ENCODE measurements at places on chromosomes 2 and 18. TPM values are rescaled to one million over a fixed set of nuclear protein-coding genes. Genes with fewer than 3 reads are reported as not detected.

DNA sequence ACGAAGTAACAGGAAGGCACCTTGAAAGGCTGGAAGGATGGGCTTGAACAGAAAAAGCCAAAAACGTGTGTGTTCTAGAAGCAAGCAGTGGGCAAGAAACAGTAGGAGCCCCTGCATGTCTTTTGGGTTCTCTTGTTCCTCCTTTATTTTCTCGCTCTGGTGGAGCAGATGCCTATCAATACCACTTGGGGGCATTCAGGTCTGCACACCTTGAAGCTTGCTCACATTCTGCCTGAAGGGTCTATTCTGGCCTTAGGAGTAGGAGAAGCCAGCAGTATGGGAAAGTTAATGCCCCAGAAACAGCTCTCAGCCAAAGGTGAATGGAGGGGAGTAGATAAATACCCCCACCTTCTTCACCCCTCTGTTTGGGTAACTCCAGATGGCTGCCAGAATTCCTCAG is 204.5 kb downstream of the TXNL1 start:
- no peak for DNase-seq

- DNase-seq, result no peak
Measured at GRCh38 chr18:7598167-7599047, 31.3 kb downstream of the PTPRM start.

GRCh38 chr18:6521803-6522418 is 107.2 kb upstream of the L3MBTL4 start:
- peak; percentile 50 for DNase-seq

GRCh38 chr2:127591221-127591923 is 54.6 kb upstream of the GPR17 start:
- peak; percentile 84 for DNase-seq

- DNase-seq, result no peak
Measured at GRCh38 chr2:230737791-230738226, 25.2 kb downstream of the CAB39 start.

- DNase-seq, result no peak
Measured at GRCh38 chr2:212901604-212902275, 249.7 kb downstream of the IKZF2 start.

- no peak for DNase-seq
Measured at GRCh38 chr2:231347081-231347480, 48.4 kb upstream of the B3GNT7 start.

GRCh38 chr2:98895901-98896300 is 40.1 kb downstream of the CRACDL start:
- DNase-seq, result no peak

GRCh38 chr2:98091738-98092137 is 4.8 kb downstream of the VWA3B start:
- no peak for DNase-seq

GRCh38 chr18:67475673-67476072 is 40.8 kb downstream of the DSEL start:
- DNase-seq, result no peak

- no peak for DNase-seq
Measured at GRCh38 chr2:38744399-38744780, 6.8 kb downstream of the SRSF7 start.

DNA sequence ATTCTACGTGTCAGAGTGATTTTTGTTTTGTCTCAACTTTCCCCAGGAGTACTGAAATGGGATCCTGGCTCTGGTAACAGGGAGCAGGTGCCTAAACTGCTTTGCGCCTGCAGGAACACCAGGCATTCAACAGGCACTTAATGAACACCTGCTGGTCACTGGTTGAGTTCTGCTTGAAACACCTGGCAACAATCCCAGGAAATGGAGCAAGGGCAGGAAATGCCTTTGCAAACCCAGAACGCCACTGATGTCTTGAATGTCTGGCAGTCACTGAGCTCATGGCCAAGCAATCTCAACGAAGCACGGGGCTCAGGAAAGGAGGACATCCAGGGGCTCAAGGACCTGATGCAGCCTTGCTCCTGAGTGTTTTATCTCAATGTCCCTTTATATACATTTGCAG is 360.0 kb upstream of the RAB6C start:
- no peak for DNase-seq

DNA sequence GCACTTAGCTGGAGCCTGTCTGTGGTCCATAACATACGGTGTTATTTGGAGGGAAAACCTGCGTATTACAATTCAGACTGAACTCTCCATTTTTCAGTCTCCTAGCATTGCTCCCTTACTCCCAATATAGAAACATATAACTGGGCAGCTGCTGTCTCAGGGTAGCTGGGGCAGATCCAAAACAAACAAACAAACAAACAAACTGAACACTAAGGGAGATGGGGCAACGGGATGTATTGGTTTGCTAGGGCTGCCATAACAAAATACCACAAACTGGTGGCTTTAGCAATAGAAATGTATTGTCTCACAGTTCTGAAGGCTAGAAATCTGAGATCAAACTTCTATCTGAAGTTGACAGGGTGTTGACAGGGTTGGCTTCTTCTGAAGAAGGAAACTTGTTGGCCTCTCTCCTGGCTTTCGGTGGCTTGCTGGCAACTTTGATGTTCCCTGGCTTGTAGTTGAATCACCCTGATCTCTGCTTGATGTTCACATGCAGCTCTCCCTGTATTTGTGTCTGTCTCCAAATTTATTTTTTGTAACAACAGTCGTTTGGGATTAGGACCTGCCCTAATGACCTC is 329.3 kb upstream of the ZNF804A start:
- DNase-seq, result no peak

- peak; percentile 85 for DNase-seq
Measured at GRCh38 chr2:61793389-61793836, 60.4 kb downstream of the FAM161A start.

DNA sequence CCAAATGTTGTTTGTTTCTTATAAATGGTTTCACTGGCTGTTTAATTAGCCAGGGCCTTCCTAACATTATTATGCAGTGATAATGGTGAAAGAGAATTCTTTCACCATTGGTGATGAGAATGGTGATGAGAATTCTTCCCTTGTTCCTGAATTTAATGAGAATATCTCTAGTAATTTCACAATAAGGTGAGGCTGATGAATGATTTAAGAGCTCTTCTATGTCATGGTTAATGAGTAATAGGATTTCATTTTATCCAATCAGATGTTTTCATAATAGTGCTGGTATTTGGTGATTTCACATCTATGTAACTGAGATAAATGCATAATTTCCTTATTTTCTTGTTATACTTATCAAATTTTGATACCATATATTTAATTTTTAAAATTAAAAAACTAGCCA is 535.7 kb upstream of the ZEB2 start:
- no peak for DNase-seq

GRCh38 chr2:27681841-27682240 is 18.2 kb downstream of the SLC4A1AP start:
- DNase-seq, result peak; percentile 20

DNA sequence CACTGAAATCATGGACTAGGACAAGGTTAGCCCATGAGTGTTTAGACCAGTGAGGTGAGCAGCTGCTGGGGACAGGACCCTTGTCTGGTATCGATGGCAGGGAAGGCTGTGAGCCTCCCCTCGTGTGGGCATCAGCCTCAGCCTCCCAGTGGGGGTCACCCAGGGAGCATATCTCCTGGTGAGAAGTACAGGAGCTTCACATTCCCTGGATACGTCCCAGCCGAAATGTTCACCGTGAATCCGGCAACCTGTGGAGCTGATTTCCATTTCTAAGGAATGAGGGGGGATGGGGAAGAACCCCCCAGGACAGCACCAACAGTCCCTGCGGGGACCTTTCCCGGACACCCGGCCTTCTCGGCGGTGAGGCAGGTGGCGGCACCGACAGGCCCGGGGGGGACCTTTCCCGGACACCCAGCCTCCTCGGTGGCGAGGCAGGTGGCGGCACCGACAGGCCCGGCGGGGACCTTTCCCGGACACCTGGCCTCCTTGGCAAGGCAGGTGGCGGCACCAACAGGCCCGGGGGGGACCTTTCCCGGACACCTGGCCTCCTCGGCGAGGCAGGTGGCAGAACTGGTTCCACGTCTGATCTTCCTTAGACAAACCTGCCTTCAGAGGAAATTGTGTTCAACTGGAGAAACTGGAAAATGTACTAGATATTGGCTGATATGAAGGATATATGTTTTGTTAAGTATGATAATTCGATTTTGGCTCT is 21.2 kb downstream of the RTP5 start:
- no peak for DNase-seq

GRCh38 chr2:220987839-220988238 is 584.3 kb downstream of the EPHA4 start:
- DNase-seq, result no peak

GRCh38 chr2:52113338-52113737 is 1081.4 kb upstream of the NRXN1 start:
- DNase-seq, result no peak

DNA sequence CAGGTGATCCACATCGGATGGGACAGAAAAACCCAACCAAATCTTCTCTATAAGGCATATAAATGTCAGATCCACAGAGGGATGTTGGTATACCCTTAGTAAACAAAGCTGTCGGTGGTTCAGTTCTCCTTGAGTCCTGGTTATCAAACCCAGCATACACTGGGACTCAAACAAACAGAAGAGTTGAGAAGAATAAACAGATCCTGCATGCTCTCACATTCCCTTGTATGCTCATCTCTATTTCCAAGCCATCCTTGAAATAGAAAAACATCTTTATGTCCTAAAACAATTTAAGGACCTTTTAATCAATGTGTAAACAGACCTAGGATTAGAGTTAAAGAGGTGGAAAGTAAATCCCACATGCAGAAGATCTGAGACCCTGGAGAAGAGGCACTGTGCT is 19.8 kb upstream of the HK2 start:
- no peak for DNase-seq

- DNase-seq, result no peak
Measured at GRCh38 chr2:228798458-228799207, 472.5 kb downstream of the PID1 start.

GRCh38 chr18:3119401-3120341 is 100.1 kb downstream of the MYOM1 start:
- no peak for DNase-seq

DNA sequence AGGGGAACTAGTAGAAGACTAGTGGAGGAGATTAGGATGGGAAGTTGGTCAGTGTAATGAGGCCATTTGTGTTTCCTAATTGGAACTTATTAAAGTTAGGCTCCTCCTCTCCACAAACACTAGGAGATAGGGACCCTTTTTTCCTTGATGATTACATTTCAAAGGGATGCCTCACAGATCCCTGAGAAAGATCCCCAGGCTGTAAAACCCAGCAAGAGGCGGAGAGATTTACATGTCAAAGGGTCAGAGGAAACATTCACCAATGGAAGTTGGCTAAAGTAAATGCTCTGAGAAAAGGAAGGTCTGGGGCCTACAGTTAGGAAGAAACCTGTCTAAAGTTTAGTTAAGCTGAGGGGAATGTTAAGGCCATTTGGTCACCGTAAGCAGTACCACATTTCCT is 1.4 kb upstream of the CCDC85A start:
- DNase-seq, result no peak

GRCh38 chr2:220555961-220556630 is 928.7 kb downstream of the SLC4A3 start:
- DNase-seq, result no peak

DNA sequence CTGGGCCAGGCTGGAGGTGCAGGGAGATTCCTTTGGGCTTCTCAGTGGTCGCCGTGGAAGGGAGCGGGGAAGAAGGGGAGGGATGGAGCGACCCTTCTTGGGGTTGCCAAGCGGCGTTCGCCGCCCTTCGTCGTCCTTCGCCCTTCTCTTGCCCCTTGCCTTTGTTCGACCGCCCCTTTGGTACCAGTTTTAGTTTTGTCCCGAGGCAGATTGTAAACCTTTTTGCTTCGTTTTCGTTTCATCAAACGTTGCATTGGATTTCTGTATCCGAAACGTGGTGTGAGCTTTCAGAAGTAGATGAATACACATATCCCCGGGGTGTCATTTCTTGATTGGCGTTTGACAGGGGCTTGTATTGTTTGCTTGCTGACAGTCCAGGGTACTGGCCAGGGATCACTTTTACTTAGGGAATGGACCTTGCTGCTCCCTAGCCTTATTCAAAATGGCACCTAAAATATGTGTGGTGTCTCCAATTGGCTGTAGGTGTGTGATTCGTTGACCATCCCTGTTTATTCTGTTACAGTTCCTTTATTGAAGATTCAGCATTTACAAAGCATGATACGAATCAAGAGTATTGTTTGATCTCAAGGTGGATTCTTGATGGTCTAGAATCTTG is 788 bp downstream of the USP14 start:
- peak; percentile 11 for DNase-seq

DNA sequence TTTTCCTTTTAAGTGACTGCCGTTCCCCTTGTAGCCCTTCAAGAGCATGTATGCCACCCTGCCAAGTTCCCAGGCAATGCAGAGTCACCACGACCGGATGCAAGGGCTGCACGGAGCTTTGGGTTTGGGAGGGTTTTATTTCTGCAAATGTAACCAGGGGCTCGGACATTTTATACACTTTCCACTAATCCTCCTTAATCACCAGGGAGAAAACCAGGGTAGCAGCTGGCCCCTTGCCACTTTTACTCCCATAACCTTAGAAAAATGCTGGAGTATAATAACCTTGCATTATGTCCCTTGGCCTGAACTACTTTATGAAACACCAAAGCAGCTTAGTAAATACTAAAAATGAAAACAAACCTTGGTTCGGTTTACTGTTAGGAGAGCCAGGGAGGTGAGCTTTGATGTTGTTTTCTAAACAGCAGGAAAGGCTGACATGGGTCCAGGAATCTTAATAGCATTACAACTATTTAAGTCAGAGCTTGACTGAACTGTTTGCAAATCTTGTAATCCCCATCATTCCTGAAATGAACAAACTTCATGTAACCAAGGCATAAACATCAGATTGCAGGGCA is 152.8 kb upstream of the RIOK3 start:
- DNase-seq, result no peak

DNA sequence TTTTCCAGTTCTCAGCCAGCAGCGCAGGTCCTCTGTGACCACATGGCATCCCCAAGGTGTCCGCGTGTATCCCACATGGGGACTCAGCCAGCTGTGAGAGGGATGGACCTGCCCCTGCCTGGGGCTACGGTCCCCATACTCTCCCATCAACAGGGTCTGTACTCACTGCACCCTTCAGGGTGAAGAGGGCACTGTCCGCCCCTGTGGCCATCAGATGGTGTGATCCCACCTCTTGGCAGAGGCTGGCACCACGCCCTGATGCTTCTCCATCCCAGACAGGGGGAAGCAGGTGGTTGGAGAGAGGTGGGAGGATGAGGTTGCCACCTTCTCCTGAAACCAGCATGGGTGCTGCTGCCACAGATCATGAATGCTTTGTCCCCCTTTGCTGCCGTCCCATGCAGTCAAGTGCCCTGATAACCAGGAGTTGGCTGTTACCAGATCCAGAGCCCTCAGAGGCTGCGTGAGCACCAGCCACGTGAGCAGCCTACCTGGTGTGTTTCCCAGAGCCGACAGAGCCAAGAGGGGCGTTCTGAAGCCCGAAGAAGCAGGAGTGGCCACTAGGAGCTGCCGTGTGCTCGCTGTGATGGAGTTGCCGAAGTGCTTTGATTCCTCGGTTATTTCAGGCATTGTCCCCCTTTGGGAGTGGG is 93.9 kb downstream of the SH3RF3 start:
- DNase-seq, result no peak

TSHZ1 gene
- total RNA-seq, result 13.4 TPM

SLC9A2 gene
- 0.07 TPM for total RNA-seq

KDSR gene
- 72.6 TPM for total RNA-seq

ERICH2 gene
- total RNA-seq, result not detected

TTN gene
- total RNA-seq, result 3.1 TPM

ITGB6 gene
- not detected for total RNA-seq

FOXD4L1 gene
- total RNA-seq, result not detected

MEP1B gene
- not detected for total RNA-seq

HOXD8 gene
- total RNA-seq, result not detected

SPDYA gene
- 0.93 TPM for total RNA-seq

SEMA4C gene
- total RNA-seq, result 9.6 TPM

SALL3 gene
- not detected for total RNA-seq

IL36A gene
- total RNA-seq, result not detected

LIPG gene
- 0.79 TPM for total RNA-seq

MBOAT2 gene
- total RNA-seq, result 6.9 TPM

TSN gene
- 71.2 TPM for total RNA-seq

BOLL gene
- total RNA-seq, result not detected

RIT2 gene
- total RNA-seq, result not detected
